Inflammatory macrophage treated with lipopolysaccharide for 4 hours (primary cell): ENCODE measurements at places on chromosomes 6 and 20.

DNA sequence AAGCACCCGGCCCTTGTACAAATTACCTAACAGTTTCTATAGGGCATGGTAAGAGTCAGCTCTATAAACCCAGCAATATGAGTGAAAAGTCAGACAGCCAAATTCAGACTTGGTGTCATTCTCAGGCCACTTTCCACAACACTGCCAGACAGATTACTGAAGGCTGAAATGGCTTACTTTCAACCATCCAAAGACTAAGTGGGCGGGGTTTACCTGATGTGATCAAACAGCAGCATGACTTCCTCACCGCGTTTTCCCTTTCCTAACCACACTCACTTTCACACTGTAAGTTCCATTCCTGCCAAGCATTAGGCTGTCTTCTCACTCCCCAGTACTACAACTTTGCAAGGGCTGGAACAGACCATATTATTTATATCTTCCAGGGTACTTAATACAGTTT lies 85.9 kb downstream of the SMLR1 start:
- no peak for DNase-seq

DNA sequence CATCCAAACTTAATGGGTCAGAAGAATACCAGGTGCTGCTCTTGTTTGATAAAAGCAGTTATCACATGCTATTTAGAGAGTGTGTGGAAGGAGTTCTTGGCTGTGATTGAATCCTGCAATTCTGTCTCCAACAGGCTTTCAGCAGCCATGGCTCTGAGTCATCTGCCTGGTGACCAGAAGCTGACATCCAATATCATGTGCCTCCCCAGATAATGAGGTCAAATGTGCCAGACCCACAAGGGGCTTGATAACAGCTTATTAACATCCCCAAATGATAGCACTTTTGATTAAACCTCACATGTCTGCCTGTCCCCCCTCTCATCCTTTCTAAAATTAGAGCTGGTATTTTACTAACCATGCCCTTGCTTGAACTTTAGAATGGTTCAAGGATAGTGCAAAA lies 175.7 kb upstream of the PLN start:
- DNase-seq: no peak

GRCh38 chr6:16047435-16047990 lies 81.4 kb upstream of the MYLIP start:
- DNase-seq: no peak

DNA sequence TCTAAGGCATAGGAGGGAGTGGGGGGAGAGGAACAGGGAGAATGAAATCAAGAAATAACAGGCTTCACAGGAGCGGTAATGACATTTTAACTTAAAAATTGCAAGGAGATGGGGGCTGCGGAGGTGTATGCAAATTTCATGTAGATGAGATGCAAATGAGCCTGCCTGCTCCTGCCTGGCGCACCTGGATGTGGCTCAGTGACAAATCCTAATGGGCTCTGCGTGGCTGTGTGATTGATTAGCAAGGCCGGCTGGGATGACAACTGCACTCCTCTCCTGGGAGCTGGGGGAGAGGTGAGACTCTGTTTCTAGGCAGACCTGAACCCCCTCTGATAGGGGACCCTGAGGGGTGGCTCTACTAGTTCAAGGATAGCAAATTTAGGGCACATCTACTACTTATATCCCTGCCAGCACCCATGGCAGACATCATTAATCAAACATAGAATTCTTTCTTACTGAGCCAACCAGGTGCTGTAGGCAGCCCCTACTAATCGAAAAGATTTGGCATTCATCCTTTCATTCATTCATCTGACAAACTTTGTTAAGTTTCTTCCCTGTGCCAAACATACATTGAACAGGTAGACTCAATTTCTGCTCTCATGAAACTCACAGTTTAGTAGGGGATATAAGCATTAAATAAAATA lies 38.4 kb upstream of the TGM2 start:
- DNase-seq: no peak

DNA sequence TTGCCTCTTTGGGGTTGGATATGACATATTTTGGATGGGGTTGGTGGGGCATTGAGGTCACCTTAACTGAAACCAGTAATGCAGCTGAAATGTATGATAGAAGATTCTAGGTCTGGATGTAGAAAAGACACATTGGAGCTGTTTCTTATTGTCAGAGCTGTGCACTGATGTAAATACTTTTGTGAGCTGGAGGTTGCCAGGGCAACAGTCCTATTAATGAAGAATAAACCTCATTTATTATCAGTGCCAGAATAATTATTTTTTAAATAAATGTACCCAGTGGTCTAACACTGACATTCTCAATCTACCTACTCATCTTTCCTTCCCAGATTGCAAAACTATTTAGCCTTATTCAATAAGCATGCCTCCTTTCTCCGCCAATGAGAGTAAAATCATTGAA lies 57.0 kb downstream of the CAP2 start:
- DNase-seq: no peak

DNA sequence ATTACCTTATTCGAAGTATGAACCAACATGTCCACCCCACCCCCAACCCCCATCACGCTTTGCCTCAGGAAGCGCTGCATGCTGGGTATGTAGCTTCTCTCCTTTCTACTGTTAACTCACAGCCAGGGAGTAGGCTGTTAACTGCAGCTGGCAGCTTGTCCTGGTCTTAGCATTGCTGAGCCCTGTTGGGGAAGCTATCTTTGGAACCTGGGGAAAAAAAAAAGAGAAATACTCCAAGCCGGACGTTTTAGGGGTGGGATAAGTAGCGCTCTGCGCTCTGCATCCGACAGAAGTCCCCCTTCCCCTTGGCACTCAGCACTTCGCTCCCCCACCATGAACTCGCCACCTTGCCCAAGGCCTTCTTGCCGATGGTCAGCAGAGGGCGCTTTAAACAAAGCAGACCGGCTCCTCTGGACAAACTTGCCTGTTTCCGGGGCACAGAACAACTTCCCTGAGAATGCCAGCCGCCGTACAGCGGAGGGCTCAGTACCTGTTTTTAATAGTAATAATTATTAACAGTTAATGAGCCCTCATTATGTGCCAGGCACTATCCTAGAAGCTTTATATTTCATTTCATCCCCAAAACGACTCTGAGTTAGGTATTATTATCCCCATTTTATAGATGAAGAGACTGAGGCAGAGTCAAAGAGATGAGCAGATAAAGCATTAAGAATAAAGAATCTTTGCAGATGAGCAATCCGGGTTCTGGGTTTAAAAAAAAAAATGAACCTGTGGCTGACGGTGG lies 35.2 kb upstream of the MDFI start:
- peak; percentile 74 for DNase-seq

GRCh38 chr6:4434655-4435054 lies 299.3 kb upstream of the ECI2 start:
- peak; percentile 48 for DNase-seq

- DNase-seq: no peak
Measured at GRCh38 chr20:44610313-44610962, 28.1 kb downstream of the PKIG start.

DNA sequence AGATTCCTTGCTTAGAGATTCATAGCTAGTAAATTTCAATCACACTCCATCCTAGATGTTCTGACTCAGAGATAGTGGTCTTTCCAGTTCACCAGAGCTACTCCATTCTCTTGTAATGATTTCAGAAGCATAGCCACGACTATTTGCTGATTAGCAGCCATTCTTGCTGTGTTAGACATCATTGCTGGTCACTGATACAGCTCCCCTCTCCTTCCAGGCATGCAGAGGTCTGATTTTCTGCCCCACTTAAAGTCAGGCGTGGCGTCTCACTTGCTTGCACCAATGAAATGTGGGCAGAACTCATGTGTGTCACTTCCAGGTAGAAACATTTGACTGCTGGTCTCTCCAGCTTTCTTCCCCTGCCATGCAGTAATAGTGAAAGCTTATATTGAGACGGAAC lies 168.9 kb upstream of the JARID2 start:
- DNase-seq: no peak

- DNase-seq: no peak
Measured at GRCh38 chr6:56288347-56288746, 41.0 kb upstream of the COL21A1 start.

DNA sequence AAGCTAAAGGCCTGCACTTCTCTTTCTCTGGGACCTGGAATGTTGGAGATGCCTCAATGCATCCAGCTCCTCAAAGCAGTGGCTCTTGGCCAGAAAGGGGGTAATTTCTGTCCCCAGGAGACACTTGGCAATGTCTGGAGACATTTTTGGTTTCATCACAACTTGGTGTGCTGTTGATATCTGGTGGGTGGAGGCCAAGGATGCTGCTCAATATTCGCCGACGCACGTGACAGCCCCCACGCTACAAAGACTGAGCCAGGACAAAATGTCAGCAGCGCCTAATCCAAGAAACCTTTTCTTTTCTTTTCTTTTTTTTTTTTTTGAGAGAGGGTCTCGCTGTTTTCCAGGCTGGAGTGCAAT lies 79.8 kb downstream of the SULF2 start:
- no peak for DNase-seq

DNA sequence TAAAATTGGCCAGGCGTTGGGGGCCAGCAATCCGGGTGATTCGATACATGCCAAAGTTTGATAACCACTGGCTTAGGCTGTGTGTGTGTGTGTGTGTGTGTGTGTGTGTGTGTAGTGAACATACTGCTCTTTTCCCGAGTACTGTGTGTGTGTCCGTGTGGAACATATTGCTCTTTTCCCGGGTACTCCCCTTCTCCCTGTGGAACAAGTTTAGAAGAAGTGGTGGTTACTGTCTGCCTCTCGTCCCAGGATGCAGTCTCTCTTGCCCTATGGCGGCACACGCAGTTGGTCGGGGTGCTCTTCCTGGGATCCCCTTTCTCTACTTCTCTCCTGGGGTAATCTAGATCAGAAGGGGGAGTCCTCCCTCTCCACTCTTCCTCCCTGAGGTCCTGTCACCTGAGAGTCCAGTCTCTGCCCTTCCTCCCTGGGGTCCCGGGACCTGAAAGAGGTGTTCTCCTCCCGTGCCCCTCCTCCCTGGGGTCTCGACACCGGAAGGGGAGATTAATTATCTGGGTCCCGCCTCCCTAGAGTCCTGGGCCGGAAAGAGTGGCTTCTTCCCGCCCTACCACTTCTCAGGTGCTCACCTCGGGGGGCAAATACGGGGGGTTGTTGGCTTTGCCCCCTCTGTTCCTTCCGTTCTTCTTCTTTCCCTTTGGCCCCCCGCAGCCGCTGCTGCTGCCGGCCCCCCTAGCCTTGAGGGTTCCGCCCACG lies 516 bp downstream of the GTPBP2 start:
- DNase-seq: peak; percentile 36

DNA sequence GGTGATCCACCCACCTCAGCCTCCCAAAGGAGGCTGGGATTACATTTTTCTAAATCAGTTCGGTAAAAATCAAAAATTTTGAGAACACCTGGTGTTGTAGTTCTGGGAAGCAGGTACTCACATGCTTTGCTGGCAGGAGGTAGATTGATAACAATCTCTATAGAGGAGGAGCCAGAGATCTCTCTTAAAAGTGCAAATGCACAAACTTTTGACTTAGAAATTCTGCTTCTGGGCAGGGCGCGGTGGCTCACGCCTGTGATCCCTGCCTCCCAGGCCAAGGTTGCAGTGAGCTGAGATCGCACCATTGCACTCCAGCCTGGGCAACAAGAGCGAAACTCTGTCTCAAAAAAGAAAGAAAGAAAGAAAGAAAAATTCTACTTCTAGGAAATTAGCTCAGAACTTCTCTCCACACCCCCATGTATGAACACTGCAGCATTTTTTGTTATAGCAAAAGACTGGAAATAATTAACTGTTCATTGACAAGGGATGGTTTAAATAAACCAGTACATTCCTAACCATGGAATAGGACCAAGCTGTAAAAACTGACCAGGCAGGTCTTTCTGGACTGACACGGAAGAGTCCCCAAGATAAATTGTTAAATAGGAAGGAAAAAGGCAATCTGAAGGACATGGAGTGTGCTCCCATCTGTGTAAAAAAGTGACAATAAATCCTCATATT lies 14.4 kb upstream of the TRIB3 start:
- no peak for DNase-seq

GRCh38 chr6:39005774-39006173 lies 42.8 kb upstream of the GLP1R start:
- DNase-seq: no peak

GRCh38 chr20:19720991-19721390 lies 37.1 kb upstream of the RIN2 start:
- no peak for DNase-seq

- DNase-seq: no peak
Measured at GRCh38 chr20:25278636-25279361, 30.9 kb downstream of the PYGB start.

- DNase-seq: no peak
Measured at GRCh38 chr6:127483399-127484055, 24.3 kb upstream of the KIAA0408 start.

DNA sequence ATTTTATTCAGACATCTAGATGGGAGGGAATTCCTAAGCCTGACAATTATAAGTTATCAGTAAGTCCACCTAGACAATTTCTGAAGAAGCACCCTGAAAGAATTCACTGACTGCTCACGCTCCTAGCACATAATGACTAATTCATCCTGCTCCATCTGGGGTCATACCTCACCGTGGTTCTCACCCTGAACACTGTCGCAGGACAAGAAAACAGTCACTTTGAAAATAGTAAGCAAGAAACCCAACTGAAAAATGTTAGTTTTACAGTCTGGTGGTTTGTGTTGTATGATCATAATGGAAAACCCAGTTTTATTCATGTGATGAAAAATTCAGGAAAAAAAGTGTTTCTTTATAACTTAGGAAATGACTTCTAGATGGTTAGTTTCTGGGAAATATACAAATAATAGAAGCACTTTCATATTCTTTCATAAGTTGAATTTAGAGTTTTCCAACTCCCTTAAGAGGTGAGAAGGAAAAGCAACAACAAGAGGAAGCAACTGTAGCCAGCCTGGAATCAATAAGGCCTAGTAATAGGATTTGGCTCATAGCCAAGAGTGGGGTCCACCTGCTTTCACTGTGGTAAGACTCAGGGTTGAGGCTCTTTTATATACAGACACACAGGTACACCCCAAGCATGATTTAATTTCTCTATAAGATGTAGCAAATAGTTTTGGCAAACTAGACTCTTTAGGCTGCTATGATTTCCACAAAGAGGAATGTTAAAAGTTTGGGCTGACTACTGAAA lies 94.1 kb downstream of the HIVEP2 start:
- DNase-seq: peak; percentile 41

DNA sequence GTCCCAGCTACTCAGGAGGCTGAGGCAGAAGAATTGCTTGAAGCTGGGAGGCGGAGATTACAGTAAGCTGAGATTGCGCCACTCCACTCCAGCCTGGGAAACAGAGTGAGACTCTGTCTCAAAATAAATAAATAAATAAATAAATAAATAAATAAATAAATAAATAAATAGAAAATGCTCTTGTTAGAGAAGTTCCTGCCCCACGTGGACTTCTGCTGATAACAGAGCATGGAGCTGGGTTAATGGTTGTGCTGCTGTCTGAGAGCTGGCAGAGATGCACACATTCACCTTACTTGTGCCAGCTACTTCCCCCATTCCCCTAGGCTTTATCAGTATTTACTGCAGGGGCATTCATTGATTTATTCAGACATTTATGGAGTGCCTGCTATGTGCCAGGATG lies 155.2 kb upstream of the KCNG1 start:
- no peak for DNase-seq

GRCh38 chr6:144919560-144919959 lies 634.4 kb downstream of the UTRN start:
- no peak for DNase-seq

DNA sequence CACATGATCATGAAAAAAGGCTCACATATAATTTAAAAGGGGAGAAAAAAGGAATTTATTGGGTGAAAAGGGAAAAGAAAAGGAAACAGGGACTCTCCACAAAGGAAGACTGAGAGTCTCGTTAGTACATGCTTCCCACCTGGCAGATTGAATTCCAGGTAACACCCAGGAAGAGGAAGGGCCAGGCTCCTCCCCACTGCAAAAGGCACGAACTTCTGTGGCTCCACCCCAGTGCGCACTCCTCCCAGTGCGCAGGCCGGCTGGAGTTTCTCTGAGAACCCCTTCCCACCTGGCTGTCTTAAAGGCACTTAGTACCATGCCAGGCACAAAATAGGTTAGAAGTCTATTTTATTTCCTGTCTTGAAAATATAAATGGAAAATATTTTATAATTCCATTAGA lies 129.8 kb downstream of the COL12A1 start:
- DNase-seq: no peak
